ENCODE measurements at places on chromosomes 4 and X.
A peak's percentile ranks its signal among the peaks of the same experiment; 100 is the strongest.

GRCh38 chrX:123487669-123488068 is 245.2 kb downstream of the THOC2 start:
- no peaks in the 10 kb centered on the region for H3K4me1 ChIP-seq
- no peak for DNase-seq
- no peaks in the 10 kb centered on the region for H3K36me3 ChIP-seq
- no peak overlapping the region for H3K4me3 ChIP-seq

DNA sequence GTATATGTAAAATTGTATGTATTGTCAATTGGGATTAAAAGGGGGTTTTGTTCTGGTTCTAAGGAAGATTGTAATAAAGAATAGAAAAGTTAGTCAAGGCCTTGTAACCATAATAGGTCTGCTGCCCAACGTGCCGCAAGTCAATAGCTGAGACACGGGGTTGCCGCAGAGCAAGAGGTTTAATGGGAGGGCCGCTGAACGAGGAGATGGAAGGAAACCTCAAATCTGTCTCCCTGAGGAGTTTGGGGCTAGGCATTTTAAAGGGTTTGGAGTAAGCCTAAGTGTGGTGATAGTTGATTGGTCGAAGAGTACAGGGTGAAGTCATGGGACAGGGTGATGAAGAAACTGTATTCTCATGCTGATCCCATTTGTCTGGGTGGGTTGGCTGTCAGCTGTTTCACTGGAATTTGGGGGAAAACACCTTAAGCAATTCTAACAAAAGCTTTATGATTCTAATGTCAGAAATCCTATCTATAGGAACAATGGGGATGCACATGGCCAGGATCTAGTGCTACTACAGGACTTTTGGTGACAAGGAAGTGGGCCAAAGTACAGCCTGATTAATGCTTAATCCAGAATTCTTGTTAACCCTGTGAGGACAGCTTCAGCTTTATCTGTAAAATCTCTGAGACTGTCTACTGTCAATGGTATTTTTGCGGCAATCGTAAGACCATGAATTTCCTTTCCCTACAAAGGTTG is 86.9 kb downstream of the RELL1 start:
- H3K4me3 ChIP-seq: no peak overlapping the region
- no peak for DNase-seq
- H3K4me1 ChIP-seq: peaks cover 2% of the 10 kb centered on the region
- H3K36me3 ChIP-seq: no peaks in the 10 kb centered on the region
- no peaks in the 10 kb centered on the region for H3K27me3 ChIP-seq
- H3K27ac ChIP-seq: no peak overlapping the region

DNA sequence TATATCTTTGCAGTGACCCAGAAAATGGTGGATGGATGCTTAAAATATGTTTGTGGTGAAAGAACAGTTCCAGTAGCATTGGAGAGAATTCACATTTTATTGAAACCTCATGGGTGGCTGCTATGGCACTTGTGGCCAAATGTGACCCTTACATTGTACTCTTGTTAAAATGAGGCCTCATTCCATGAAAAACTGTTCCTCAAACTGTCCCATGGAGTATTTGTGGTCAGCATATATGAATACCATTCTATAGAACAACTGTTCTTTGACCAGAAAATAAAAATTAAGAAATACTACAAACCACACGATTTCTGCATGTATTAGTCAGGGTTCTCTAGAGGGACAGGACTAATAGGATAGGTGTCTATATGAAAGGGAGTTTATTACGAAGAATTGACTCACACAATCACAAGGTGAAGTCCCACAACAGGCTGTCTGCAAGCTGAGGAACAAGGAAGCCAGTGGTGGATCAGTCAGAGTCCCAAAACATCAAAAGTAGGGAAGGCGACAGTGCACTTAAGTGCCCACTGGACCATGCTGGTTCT is 35.1 kb downstream of the GEMIN8 start:
- no peak for DNase-seq
- H3K36me3 ChIP-seq: no peaks in the 10 kb centered on the region
- H3K27ac ChIP-seq: no peak overlapping the region
- no peaks in the 10 kb centered on the region for H3K4me1 ChIP-seq
- H3K4me3 ChIP-seq: no peak overlapping the region
- H3K27me3 ChIP-seq: no peaks in the 10 kb centered on the region

- H3K27ac ChIP-seq: no peak overlapping the region
- no peaks in the 10 kb centered on the region for H3K36me3 ChIP-seq
- no peak for DNase-seq
- no peak overlapping the region for H3K4me3 ChIP-seq
Observed at GRCh38 chr4:189206953-189207352, 733.7 kb upstream of the FRG1 start.

GRCh38 chrX:97326456-97326855 is 442.7 kb downstream of the RPA4 start:
- H3K36me3 ChIP-seq: no peaks in the 10 kb centered on the region
- no peak overlapping the region for H3K4me3 ChIP-seq
- no peaks in the 10 kb centered on the region for H3K4me1 ChIP-seq
- H3K27ac ChIP-seq: no peak overlapping the region

DNA sequence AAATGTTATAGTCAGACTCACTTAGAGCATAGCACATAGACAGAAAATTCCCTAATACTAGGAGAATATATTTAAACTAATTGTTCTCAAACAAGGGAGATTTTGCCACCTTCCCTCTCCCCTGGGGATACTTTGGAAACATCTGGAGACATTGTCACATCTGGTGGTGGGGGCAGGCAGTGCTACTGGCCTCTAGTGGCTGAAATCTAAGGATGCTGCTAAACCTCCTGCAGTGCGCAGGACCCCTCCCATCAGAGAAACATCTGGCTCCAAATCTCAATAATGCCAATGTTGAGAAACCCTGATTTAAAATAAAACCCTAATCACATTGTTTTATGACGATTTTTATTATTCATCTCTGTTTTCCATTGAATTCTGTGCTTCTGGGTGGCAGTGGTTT is 244.9 kb downstream of the FRMPD4 start:
- no peaks in the 10 kb centered on the region for H3K4me1 ChIP-seq
- DNase-seq: no peak
- no peaks in the 10 kb centered on the region for H3K36me3 ChIP-seq
- no peak overlapping the region for H3K27ac ChIP-seq
- H3K27me3 ChIP-seq: no peaks in the 10 kb centered on the region
- no peak overlapping the region for H3K4me3 ChIP-seq

- no peaks in the 10 kb centered on the region for H3K27me3 ChIP-seq
- no peak overlapping the region for H3K27ac ChIP-seq
- no peaks in the 10 kb centered on the region for H3K36me3 ChIP-seq
- H3K4me1 ChIP-seq: peaks cover 8% of the 10 kb centered on the region
- no peak for DNase-seq
Observed at GRCh38 chr4:80134936-80135701, 62.1 kb upstream of the ANTXR2 start.

GRCh38 chr4:77308843-77309242 is 151.8 kb downstream of the CCNG2 start:
- DNase-seq: no peak
- H3K27ac ChIP-seq: no peak overlapping the region
- H3K36me3 ChIP-seq: no peaks in the 10 kb centered on the region
- H3K4me1 ChIP-seq: no peaks in the 10 kb centered on the region

DNA sequence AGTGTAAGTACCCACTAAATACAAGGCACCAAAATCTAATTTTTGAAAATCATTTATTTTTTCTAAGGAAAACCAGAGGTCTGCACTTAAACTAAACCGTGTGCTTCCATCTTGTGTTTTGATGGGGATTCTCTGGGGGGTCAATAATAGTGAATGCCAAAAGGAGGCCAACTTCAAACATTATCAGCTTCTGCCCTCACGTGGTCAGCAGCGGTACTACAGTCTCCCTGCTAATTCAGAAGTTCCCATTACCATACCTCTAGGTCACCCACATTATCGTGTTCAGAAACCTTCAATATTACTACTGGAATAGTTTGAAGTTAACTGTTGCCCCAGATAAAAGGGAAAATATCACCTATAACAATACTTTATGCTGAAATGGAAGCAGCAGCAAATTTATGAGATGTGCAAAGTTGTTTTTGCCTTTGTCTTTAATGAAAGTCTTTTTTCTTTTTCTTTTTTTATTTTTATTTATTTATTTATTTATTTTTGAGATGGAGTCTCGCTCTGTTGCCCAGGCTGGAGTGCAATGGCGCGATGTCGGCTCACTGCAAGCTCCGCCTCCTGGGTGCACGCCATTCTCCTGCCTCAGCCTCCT is 17.3 kb downstream of the CTPS2 start:
- no peak overlapping the region for H3K4me3 ChIP-seq
- H3K36me3 ChIP-seq: peaks cover 3% of the 10 kb centered on the region
- no peaks in the 10 kb centered on the region for H3K4me1 ChIP-seq
- no peaks in the 10 kb centered on the region for H3K27me3 ChIP-seq

- no peaks in the 10 kb centered on the region for H3K36me3 ChIP-seq
- no peak for DNase-seq
- no peaks in the 10 kb centered on the region for H3K4me1 ChIP-seq
- no peak overlapping the region for H3K27ac ChIP-seq
Observed at GRCh38 chrX:103017542-103017941, 46.4 kb downstream of the BEX1 start.

DNA sequence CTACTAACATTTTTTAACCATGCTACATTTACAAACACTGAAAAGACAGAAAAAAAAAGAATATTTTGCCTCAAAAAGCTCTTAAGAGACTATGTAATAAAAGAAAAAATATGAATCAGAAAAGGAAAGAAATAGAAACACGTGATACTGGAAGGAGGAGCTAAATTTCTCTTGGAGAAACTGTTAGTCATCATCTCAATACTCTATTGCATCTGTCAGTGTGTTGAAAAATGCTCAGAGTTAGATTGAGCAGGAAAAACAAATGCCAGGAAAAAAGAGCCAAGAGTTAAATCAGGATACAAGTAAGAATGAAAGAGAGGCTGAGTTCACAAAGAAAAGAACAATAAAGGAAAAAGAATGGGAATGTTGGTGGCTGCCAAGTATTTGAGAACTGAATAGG is 2.6 kb downstream of the RAB28 start:
- H3K4me3 ChIP-seq: no peak overlapping the region
- no peaks in the 10 kb centered on the region for H3K27me3 ChIP-seq

DNA sequence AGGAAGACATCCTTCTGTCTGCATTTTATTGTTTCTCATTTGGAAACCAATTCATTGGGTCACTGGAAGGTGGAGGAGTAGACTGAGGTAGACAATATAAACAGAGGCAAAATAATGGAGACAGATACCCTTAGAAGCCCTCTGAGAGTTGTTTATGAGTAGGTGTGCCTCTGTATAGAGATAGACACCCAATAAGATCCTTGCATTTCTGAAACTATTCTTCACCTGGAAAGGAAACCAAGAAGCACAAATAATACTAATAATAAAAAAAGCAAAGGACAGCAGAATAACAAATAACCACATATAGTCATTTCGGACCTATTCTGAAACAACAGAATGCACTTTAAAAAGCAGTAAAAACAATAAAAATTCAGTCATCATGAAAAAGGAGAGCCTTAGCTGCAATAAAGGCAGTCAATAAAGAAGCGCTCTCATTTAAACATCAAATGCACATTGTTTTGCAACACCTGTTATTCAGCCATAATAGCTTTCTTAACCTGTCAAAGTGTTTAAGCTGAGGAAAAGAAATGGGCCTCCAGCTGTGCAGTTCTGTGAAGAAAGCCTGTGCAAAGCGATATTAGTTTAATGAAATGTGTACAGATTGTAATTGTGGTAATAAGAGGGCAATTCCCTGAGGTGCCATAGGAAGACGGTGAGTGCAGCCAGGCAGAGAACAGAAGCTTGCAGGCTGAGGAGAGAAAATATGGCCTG is 904.2 kb downstream of the STPG2 start:
- no peak overlapping the region for H3K4me3 ChIP-seq
- no peak overlapping the region for H3K27ac ChIP-seq
- no peaks in the 10 kb centered on the region for H3K27me3 ChIP-seq
- no peaks in the 10 kb centered on the region for H3K4me1 ChIP-seq

- H3K4me1 ChIP-seq: no peaks in the 10 kb centered on the region
- H3K4me3 ChIP-seq: no peak overlapping the region
- no peak for DNase-seq
- H3K27me3 ChIP-seq: no peaks in the 10 kb centered on the region
Observed at GRCh38 chr4:125639182-125639621, 324.4 kb downstream of the FAT4 start.

GRCh38 chrX:54964766-54965497 is 29.1 kb downstream of the PFKFB1 start:
- H3K36me3 ChIP-seq: no peaks in the 10 kb centered on the region
- peak; percentile 4 for DNase-seq
- H3K4me1 ChIP-seq: no peaks in the 10 kb centered on the region
- no peak overlapping the region for H3K27ac ChIP-seq
- H3K4me3 ChIP-seq: no peak overlapping the region
- H3K27me3 ChIP-seq: no peaks in the 10 kb centered on the region

- H3K27ac ChIP-seq: no peak overlapping the region
- H3K36me3 ChIP-seq: no peaks in the 10 kb centered on the region
- no peaks in the 10 kb centered on the region for H3K27me3 ChIP-seq
- no peaks in the 10 kb centered on the region for H3K4me1 ChIP-seq
- H3K4me3 ChIP-seq: no peak overlapping the region
- DNase-seq: no peak
Observed at GRCh38 chrX:20965270-20966044, 408.8 kb upstream of the CNKSR2 start.

DNA sequence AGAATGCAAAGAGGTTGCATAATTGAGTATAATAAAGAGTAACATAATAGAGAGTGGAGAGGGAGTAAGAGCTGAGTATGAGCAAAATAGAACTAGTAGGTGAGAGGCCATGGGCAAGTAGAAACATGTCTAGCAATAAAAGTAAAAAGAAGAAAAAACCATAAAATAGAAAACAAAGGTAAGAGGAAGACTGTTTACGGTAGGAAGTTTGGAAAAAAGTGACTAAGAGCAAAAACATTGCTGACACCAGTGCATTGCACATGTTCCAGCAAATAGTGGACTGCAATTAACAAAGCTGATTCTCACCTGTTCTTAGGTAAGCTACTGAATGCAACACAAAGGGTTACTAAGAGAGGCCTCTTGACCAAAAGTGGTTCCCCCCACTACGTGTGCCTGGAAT is 202.9 kb downstream of the TEX13A start:
- no peak overlapping the region for H3K27ac ChIP-seq
- H3K4me3 ChIP-seq: no peak overlapping the region
- DNase-seq: no peak
- no peaks in the 10 kb centered on the region for H3K27me3 ChIP-seq
- no peaks in the 10 kb centered on the region for H3K36me3 ChIP-seq

DNA sequence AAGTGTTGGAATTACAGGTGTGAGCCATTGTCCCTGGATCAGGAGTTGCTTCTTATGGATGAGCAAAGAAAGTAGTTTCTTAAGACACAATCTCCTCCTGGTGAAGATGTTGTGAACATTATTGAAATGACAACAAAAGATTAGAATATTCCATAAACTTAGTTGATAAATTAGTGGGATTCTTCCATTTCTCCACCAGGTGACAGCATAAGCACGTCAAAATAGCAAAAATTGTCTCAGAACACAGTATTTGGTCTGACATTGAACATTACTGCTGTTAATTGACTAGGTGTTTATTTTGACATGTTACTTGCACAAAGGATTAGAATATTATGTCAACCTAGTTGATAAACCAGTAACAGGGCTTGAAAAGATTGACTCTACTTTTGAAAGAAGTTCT is 21.6 kb downstream of the CLDN34 start:
- no peaks in the 10 kb centered on the region for H3K27me3 ChIP-seq
- no peak overlapping the region for H3K27ac ChIP-seq
- H3K36me3 ChIP-seq: no peaks in the 10 kb centered on the region
- no peak for DNase-seq
- no peak overlapping the region for H3K4me3 ChIP-seq
